ENCODE measurements at places on chromosomes 6 and 20.

GRCh38 chr6:139965393-139965792 is 590.9 kb upstream of the CITED2 start:
- no peak for DNase-seq

- no peak for DNase-seq
These were observed 46.9 kb downstream of the LAMA2 start for GRCh38 chr6:128929869-128930268.

DNA sequence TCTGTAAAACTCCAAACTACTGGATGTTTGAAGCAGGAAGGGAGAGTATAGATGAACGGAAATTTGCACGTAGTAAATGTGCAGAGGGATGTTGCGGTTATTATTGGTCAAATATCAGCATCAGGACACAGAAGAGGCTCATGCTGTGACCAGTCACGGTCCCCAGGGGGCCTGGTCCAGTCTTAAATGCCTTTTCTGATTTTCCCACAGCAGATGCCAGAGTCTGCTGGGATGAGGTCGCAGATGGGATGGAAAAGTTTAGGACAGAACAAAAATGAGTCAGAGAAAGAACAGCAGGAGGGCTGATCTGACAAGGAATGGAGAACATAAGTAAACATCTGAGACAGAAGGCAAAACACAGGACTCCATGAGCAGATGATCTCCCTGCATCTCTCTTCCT is 11.7 kb upstream of the SIRPG start:
- DNase-seq = no peak

DNA sequence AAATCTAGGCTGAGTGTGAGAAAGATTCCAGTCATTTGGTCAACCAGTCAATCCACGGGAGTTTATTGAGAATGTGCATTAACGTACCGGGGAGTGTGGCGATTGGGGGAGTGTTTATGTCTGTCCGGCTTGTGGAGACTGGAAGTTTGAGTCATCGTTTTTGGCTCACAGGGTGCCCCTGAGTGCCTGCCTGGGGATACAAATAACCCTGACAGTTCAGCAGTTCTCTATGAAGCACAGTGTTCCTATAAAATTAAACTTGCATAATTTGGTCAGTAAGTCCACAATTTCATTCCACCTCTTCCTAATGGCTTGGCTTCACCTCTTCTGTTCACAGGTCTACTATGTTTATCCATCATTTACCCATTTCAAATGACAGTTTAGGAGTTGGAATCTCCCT is 72.6 kb upstream of the PLEKHG1 start:
- no peak for DNase-seq

GRCh38 chr20:14259689-14260088 is 77.7 kb downstream of the FLRT3 start:
- DNase-seq = no peak
